ELF-1 (cell line): ENCODE measurements at places on chromosomes 11 and 22.

DNA sequence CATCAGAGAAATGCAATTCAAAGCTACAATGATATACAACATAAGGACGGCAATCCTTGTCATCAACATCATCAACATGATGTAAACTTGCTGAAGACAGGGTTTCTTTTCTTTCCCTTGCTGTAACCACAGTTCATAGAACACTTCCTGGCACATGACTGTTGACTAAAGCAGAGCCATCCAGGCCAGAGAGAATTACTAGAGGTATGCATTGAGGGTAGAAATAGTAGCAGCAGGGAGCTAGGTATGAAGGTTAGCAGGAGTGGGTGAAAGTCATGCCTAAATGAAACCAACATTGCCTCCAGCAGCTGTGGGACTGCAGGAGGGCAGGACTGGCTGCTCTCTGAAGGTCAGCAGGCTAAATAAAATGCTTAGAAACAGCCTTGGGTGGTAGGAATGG lies 103.7 kb downstream of the LRRC32 start:
- no peak for DNase-seq

- DNase-seq, result no peak
Observed at GRCh38 chr11:57315491-57315890, 9.3 kb downstream of the TNKS1BP1 start.

DNA sequence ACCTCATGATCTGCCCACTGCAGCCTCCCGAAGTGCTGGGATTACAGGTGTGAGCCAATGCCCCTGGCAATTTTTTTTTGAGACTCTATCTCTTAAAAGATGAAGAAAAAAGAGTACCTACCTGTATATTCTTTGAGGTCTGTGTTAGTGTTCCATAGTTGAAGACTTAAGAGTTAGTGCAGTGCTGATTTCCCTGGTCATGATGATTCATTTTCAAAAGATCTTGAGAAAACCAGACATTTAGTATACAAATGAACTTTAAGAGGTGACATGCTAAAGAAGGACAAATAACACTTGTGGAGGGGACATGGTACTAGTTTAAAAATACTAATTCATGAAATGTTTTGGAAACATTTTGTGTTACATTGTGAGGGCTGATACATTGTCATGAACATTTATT lies 17.7 kb downstream of the CBL start:
- no peak for DNase-seq

DNA sequence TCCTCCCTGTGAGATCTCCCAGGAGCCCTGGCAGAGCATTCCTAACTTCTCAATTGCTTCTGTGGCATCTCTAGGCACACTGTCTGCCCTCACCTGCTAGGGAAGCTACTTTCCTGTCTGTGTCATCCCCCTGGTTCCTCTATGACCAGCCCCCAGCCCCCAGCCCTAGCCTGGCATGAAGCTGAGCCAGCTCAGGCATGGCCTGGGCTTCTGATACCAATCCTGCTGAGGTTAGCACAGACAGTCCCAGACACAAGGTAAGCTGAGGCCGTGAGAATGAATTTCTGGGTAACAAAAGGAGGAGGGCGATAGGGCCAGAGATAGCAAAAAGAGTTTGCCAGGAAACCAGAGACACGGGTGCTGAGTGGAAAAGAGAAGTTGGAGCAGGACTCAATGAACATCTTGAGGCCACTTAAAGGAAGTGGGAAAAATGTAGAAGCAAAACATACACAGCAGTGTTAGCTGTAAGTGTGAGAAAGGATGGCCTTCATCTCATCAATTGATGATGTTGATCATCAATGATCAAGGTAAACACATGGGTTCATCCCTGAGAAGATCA lies 87.6 kb upstream of the PICALM start:
- DNase-seq, result no peak

DNA sequence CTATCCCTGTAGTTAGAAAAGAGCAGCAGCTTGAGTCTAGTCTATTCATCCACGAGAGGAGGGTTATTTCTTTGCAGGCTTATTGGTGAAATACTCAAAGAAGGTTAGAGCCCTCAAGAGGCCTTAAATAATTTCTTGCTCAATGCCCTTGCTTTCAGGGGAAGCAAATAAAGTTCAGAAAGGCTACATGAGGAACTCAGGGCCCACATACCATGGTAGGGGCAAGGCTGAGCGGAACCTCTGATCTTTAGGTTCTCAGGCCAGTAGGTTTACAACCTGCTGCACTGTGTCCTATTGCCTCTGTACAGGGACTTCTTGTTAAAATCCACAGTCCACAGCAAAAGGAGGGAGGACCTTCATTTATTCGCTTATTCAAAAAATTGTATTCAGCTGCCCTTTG lies 101.7 kb downstream of the ADAMTS15 start:
- DNase-seq, result no peak

- DNase-seq, result no peak
Observed at GRCh38 chr22:27614006-27614649, 187.4 kb downstream of the MN1 start.
